ENCODE measurements at places on chromosomes 7 and 10. TPM values are rescaled to one million over a fixed set of nuclear protein-coding genes. Genes with fewer than 3 reads are reported as not detected.

The VIPR2 gene
- total RNA-seq: 3.0 TPM

The TUBB8 gene
- total RNA-seq: 0.42 TPM

The HKDC1 gene
- total RNA-seq: 5.9 TPM

The TSPAN14 gene
- total RNA-seq: 123 TPM

The ATRNL1 gene
- total RNA-seq: 1.0 TPM

DNA sequence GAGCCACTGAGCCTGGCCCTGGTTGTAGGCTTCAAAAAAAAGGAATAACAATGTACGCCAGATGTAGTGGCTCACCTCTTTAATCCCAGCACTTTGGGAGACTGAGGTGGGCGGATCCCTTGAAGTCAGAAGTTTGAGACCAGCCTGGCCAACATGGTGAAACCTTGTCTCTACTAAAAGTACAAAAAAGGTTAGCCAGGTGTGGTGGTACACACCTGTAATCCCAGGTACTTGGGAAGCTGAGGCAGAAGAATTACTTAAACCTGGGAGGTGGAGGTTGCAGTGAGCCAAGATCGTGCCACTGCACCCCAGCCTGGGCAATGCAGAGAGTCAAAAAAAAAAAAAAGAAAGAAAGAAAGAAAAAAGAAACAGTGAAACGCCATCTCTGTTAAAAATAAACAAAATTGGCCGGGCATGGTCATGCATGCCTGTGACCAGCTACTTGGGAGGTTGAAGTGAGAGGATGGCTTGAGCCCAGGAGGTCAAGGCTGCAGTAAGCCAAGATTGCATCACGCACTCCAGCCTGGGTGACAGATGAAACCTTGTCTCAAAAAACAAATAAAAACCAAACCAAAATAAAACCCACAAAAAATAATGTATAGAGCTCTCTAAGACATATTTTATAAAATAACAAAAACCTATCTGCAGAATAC is 4.7 kb upstream of the KLHDC10 start:
- no peak for DNase-seq

GRCh38 chr10:16386855-16387254 is 50.0 kb upstream of the PTER start:
- DNase-seq: no peak

GRCh38 chr10:113534423-113534822 is 18.4 kb upstream of the HABP2 start:
- no peak for DNase-seq

DNA sequence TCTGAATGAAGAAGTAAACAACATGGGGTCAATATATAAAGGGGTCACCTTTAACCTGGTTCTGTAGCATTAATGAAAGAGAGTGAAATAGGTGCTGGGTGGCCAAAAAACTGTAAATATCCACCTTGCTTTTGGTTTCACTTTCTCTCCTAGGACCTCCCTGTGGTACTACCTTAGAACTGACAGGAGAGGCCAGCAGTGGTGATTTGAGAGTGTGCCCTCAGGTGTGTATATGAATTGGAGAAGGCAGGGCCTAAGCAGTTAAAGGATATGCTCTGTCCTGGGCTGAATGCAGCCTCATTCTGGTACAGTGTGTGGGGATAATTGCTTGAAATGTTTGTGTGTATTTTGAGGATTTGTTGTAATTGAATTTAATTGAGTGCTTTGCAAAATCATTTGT is 62.0 kb downstream of the BBS9 start:
- DNase-seq: no peak
